ENCODE measurements at places on chromosomes 5 and 9.
A peak's percentile ranks its signal among the peaks of the same experiment; 100 is the strongest.

DNA sequence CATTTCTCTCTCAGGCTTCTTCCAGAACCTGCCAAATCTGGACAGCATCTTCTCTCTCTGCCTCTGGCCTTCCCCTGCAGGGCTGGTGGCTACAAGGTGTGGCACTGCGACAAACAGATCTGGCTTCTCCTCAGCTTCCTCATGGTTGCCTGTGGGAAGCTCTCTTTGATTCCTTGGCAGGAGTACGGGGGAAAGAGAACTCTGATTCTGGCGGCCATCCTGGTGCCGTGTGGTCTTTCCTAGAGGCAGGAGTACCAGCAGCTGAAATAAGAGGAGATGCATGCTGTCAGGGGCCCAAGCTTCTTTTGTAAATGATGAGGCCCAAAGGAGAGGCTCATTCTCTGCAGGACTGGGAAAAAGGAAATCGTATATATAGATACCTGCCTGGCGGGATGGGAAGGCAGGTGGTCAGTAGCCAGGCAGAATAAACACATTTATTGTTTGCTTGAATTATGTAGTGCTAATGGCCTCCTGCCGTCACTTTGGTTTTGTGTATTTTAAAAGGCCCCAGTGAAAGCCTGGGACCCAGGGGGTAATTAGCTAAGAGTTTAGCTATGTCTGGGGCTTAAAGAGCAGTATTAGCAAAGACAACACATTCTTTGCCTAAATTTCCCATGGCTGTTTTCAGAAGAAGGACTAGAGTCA is at the start of gene CER1:
Gene CER1 (minus strand): TSS at position 343 of the 645 bp plus-strand sequence. CDS start 61 bp downstream, at position 282.
- no peak for DNase-seq

DNA sequence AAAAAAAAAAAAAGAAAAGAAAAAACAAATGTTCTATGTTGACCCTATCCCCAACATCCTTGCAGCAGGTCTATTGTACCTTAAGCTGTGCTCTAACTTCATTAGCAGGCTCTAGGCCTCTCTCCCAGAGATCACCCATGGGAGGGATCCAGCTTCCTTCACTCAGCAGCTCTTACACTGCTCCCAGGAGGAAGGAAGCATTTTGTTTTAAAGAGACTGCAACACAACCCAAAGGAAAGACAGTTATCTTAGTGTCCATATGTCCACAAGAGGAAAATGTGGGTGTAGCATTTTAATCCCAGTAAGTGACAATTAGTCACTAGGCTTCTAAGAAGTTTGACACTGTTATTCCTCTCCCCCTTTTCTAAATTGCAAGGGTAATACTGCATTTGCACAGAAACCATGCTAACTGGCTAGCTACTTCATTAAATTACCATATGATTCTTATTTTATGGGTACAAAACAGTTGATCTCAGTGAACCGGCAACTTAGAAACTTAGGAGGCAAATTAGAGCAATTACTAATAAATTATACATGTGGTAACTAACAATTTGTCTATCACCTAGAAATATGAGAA is 58.8 kb downstream of the MARCHF3 start:
- no peak for DNase-seq

- DNase-seq, result no peak
These were observed 94.2 kb upstream of the ZNF618 start for GRCh38 chr9:113781896-113782295.

GRCh38 chr5:118008779-118009178 is 979.6 kb downstream of the DTWD2 start:
- no peak for DNase-seq

- no peak for DNase-seq
These were observed 193.7 kb downstream of the CYLC2 start for GRCh38 chr9:103188781-103189350.

GRCh38 chr9:5352637-5353248 is 13.1 kb upstream of the RLN1 start:
- DNase-seq, result no peak

GRCh38 chr5:15700373-15700772 is 200.4 kb downstream of the FBXL7 start:
- no peak for DNase-seq

GRCh38 chr5:109570362-109570874 is 119.3 kb upstream of the MAN2A1 start:
- no peak for DNase-seq

GRCh38 chr5:2251751-2252150 is 369.0 kb upstream of the IRX4 start:
- DNase-seq, result no peak

- no peak for DNase-seq
These were observed at the start of gene IFNW1 for GRCh38 chr9:21141427-21141882. Gene IFNW1, minus strand, starts transcription at chr9:21141832. Its CDS starts 262 bp downstream, at chr9:21141570.

- peak; percentile 87 for DNase-seq
These were observed 2.1 kb downstream of the SH2D3C start for GRCh38 chr9:127776195-127776923.

GRCh38 chr5:174678107-174678506 is 46.3 kb upstream of the MSX2 start:
- DNase-seq, result no peak

- DNase-seq, result no peak
These were observed 92.8 kb upstream of the ELL2 start for GRCh38 chr5:96054311-96055030.

DNA sequence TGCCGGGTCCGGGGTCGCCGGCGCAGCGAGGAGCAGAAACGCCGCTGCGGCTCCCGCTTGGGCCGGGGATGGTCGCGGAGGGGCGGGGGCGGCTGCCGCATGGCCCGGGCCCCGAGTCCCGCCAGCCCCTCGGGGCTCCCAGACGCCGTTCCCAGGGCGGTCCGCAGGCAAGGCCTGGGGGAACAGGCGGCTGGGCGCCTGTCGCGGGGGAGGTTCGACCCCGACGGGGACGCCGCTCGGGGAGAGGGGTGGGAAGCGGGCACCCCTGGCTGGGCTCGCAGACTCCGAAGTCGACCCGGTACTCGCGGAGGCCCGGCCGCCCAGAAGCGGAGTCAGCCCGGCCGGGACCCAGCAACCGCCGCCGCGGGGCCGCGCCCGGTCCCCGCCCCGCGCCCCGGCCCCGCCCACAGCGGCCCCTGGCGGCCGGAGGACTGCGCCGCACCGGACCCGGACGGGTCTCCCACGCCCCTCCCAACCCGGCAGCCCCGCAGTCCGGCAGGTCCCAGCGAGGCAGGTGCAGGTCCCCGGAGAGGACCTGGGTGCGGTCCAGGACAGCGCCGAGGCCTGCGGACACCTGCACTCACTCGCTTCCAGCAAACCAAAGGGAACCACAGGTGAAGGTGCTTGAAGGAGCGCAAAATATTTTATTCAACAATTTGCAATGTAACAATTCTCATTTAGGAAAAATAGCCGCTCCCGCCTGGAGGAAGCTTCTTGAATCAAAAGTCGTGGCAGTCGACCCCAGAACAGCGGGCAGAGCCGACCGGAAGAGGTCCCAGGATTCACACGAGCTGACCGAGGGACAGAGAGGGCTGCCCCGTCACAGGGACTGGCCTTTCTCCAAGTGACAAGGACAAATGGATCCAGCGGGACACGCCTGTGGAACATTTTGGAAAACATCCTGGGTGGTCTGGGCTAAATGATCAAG is at the start of gene INPP5E:
Gene INPP5E (minus strand): TSS at position 365 of the 928 bp plus-strand sequence. CDS start 426 bp downstream, outside the sequence.
- peak; percentile 84 for DNase-seq

DNA sequence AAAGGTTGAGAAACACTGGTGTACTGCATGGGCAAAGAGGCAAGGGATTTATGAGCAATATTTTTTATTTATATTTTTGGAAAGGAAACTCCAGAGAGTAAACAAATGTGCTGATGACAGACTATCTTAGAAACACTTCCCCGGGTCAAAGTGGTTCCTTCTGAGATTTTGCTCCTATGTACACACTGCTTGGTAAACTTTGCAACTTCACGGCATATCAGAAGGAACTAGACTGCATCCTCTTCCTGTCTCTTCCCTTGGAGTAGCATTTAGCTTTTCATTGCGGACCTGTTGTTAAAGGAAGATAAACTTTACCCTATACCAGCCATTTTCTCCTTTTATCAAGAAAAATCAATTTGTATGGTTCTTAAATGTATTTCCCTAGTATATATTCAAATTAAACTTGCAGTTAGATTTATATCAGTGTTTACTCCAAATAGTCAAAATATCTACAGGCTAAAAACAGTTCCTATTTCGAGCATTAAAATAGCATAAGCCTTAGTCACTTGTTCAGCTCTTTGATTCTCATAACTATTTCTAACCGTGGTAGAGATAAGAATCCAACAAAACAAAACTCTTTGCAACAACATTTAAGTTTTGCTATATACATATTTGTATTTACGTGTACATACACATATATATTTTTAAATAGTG is 48.0 kb upstream of the LRRC19 start:
- DNase-seq, result no peak

DNA sequence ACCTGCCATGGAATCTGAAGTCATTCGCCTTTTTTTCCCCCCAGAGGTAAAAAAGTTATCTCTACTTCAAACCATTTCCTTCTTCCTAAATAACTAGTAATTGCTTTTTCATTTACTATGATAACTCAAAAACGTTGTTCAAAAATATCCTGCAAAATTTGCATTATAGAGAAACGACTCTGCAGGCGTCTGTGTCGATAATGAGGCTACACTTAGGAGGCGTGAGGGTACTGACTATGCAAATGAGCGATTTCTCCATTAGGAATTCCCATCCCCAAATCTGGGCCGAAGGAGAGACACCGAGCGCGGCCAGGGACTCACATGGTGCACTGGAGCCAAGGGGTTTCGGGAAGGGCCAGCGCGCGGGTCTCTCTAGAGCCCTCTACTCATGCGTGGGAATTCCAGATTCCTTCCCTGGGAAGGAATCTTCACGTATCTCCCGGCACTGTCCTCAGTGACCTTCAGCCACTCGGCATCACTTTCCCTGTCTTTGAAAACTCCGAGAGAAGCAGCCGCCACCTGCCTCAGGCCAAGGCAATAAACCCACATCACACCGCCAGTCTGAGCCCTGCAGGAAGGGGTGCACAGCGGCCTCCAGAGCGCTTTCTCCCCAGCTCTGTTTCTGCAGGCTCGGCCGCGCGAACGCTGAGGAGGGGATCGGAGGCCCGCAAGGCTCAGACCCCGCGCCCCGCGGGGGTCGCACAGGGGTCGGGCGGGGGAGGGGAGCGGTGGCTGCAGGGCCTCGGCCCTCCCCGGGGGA is 718 bp upstream of the DENND4C start:
- DNase-seq, result no peak

- no peak for DNase-seq
These were observed 104.3 kb downstream of the PLPPR1 start for GRCh38 chr9:101132801-101133200.

DNA sequence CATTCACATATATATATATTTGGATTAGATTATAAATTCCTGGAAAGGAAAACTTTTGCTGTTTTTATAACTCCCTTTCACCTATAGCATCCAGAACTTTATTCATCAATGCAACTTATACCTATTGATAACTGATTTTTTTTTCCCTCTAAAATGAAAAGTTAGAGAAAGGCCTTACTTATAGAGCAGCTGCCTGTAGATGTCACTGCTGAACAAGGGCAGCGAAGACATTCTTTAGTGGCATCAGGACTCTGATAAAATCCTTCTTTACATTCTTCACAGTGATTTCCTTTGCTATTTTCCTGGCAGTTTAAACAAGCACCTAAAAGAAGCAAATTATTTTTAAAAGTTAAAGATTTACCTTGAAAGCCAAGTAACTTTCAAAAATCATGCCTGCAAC is 32.3 kb upstream of the CDK5RAP2 start:
- DNase-seq, result no peak

DNA sequence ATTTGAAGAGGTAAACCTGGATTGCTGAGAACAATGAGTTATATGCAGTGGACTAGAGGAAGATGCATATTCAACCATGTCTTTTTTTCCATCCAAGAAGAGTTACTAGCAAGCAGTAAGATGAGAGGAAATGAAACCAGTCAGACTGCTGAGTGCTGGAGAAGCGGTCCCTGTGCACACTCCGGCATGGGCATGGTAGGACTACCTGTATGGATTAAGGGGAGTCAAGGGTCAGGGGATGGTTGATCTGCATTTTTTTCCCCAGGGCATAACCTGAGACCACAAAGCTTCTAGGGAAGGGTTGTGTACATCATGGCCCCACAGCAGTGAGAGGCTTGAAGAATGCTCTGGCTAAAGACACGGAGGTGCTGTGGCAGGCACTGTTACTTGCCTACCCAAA is 76.6 kb upstream of the ZNF169 start:
- no peak for DNase-seq

Data from activated CD4-positive, alpha-beta memory T cell treated with anti-CD3 and anti-CD28 coated beads for 36 hours (primary cell).